ENCODE measurements at places on chromosomes 7 and 10.
A peak's percentile ranks its signal among the peaks of the same experiment; 100 is the strongest.

- no peak for DNase-seq
Measured at GRCh38 chr7:149171892-149172533, 23.3 kb upstream of the ZNF282 start.

DNA sequence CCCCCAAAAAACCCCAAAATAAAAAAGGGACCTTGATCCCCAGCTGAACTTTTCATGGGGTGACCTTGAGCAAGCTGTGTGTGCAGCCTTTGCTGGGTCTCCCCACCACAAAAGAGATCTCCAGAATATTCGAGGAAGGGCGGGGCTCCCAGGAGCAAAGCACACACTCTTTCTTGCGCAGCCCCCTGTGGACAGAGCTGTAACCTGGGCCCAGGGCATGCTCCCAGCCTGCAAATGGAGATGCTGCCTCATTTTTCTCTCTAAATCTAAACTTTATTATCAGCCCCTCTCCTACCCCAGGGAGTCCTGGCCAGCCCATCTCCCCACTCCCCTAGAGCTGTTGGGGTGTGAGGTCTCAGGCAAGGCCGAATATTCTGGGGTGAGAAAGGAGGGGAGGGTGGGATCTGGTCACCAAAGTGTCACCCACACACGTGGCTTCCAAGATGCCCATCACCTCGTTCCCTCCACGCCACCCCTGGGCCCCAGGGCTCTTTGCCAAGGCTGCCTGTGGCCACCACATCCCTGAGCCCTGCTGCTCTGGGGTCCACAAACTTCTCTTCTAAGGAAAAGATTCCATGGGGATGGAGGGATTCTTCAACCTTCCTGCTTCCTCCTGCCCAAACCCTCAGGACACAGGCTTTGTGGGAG, 1.7 kb upstream of the CALML3 start:
- DNase-seq: no peak

DNA sequence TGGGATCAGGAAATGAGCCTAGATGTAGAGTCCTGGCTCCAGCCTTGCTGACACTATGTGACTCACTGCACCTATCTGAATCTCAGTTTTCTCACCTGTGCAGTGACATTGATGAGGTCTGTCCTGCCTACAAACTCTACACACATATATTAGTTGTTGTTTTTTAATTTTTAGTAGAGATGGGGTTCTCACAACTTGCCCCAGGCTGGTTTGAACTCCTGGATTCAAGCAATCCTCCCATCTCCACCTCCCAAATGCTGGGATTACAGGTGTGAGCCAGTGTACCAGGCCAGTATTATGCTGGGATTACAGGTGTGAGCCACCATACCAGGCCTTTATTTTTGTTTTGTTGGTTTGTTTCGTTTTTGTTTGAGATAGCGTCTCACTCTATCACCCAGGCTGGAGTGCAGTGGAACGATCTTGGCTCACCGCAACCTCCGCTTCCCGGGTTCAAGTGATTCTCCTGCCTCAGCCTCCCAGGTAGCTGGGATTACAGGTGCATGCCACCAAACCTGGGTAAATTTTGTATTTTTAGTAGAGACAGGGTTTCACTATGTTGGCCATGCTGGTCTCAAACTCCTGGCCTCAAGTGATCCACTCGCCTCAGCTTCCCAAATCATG, 11.8 kb upstream of the DDIT4 start:
- DNase-seq: no peak

GRCh38 chr10:123538401-123539320, 127.5 kb upstream of the GPR26 start:
- no peak for DNase-seq

- DNase-seq: no peak
Measured at GRCh38 chr10:74194999-74195398, 44.0 kb downstream of the ADK start.

DNA sequence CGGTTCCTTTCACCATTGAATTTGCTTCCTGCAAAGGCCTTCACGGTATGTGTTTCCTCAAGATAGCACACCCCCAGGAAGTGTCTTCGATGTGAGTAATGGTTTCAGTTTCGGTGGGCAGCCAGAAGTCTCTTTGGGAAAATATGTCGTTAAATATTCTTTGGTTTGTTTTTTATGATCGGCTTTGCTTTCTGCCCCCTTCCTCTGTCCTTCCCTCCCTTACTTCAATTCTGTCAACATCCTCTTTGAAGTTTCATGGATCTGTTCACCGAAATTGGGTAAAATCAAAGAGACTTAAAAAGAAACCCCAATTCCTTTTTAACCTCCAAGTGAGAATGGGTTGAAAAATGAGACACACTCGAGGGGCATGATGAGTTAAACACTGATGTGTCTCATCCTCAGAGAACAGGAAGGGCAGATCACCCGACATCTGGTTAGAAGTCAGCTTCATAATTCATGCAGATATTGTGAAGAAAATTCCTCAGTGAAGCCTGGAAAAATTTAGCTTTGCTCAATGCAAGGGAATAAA, 170.8 kb upstream of the HABP2 start:
- peak; percentile 86 for DNase-seq

- no peak for DNase-seq
Measured at GRCh38 chr7:33905389-33906032, at the start of gene BMPER. Gene BMPER (plus strand): TSS chr7:33905539. CDS start chr7:33905614, 75 bp downstream.

GRCh38 chr10:98144985-98145384, 10.5 kb downstream of the R3HCC1L start:
- DNase-seq: no peak

GRCh38 chr10:6465437-6465836, 114.6 kb downstream of the PRKCQ start:
- no peak for DNase-seq

- no peak for DNase-seq
Measured at GRCh38 chr7:83866582-83866981, 217.6 kb upstream of the SEMA3E start.

GRCh38 chr10:124643330-124644009, 100.7 kb downstream of the FAM53B start:
- DNase-seq: no peak

DNA sequence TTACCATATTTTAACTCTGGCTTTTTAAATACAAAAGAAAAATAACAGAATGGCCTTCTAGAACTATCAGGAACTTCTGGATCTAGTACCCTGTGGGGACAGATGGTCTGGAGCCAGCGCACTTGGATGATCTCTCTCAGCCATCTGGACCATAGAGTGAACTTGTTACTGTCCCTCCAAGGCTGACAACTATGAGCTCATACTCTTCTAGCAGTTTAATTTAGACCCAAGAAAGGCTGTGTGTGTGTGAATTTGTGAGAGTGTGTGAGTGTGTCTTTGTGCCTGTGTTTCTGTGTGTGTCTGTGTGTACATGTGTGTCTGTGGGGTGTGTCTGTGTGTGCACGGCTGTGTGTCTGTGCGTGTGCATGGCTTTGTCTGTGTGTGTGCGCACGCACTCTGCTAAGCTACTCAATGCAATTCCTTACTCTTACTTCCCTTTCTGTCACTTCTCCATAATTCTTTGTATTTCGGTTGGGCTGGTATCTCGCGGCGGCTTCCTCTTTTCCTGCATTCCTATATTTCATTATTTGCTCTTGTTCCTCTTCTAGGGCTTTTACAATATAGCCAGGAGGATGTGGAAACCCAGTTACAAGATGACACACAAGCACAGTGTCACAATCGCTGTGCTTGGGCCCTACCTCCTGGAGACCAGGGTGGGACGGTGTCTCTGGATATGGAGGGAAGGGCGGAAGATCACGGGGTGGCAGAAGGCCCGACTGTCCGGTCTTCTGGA, 51.9 kb downstream of the IKZF1 start:
- peak; percentile 100 for DNase-seq

- DNase-seq: no peak
Measured at GRCh38 chr10:78357141-78358063, 323.7 kb downstream of the RPS24 start.

DNA sequence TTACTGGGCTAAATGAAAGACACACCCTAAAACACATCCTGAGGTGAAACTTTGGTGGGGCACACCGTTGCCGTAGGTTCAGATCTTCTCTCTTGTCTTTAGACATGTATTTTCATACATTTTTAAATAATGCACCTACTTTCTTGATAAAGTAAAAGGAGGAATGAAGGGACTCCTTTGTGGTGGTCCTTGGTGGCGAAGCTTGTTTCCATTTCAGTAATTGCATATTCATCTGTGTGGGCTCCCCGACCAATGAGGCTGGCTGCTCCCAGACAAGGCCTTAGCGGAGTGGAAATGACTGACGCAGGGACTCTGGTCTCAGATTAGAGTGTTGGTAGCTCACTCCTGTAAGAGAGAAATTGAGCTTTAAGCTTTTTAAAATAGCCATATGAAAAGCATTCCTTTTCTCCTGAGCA, 815 bp downstream of the CCSER2 start:
- DNase-seq: peak; percentile 29

DNA sequence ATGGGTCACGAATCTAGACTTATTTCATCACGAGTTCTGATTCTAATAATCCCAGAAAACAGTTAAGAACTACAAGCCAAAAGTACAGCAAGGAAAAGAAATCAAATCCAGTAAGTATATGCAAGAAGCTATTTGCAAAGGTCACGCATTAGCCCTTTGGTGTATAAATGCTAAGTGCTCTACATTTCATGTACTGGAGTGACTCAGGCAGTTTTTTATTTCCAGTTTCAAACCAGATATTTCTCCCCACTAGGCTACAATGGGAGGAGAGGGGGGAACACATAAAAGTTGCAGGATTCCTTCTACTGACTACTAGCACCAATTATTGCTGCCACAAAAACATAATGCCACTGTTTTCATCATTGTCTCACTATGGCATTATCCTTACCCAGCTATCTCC, 148.0 kb downstream of the NRCAM start:
- no peak for DNase-seq

DNA sequence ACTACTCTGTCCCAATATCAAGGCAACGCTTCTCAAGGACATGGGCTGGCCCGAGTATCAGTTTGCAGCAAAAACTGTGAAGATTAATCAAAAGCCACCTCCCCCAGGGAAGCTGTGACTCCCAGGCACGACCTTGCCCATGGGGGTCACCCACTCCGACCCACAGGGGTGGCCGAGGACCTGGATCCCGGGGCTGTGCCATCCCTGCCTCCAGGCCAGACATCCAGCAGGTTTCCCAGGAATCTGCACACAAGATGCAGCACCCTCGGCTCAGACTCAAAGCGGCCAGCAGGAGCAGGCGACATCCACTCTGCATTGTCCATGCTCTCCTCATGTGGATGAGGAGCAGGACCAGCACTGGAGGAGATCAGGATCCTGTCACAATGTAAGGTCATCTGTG, 39.8 kb downstream of the PTPRN2 start:
- DNase-seq: no peak

- no peak for DNase-seq
Measured at GRCh38 chr10:124010024-124010423, 83.4 kb downstream of the CHST15 start.

DNA sequence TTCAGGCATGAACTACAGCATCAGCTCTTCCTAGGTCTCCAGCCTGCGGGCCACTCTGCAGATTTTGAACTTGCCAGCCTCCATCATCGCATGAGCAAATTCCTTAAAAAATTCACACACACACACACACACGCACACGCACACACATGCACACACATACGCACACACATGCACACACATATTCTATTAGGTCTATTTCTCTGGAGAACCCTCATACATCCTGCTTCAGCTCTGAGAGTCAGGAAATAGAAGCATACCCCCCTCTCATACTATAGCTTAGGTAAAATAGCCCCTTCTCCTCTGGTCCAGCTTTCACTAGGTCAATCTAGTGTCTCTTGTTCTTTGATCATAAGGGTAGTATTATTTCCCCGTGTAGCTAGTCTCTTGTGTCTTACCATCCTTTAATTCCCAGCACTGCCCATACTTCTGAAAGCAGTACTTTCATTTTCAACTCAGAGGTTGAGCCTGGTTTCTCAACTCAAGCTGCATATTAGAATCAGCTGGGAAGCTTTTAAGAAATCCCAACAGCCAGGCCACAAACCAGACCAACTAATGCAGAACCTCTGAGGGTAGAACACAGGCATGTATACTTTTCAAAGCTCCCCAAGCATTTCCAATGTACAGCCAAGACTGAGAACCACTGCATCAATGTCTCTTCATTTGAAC, 30.9 kb upstream of the ITGB8 start:
- no peak for DNase-seq

DNA sequence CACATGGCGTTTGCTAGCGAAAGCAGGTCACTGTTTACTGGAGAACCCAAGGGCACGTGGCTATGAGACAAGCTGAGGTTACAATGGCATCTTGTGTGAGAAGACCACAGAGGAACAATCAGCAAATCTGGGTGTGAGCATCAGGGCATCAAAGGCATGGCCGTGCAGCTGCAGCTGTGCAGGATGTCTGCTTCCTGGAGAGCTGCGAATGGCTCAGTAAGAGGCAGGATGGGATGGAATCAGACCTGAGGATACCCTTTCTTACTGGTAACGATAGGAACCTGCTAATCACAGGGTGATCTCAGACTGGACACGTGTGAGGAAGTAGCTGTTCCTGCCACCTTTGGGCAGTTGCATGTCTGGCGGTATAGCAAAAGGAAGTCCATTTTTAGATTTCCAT, 119.5 kb downstream of the RNF216 start:
- DNase-seq: peak; percentile 42

DNA sequence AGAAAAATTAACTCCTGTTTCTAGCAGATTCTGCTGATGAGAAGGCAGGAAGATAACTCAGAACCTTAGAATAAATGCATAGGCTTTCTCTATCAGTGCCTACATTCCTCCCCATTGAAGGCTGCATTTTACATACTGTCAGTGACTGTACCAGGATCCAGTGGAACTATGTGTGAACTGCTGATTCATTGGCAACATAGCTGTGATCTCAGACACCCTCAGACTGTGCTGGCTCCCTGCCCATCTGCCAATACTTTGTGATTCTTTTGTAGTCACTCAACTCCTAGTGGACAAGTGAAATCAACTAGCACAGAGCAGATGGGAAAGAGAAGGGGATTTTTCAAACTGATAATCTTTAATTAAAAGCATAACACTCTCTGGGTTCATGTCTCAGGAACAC, 375.8 kb downstream of the MDFIC start:
- DNase-seq: no peak

GRCh38 chr10:18400906-18401245, 250.5 kb downstream of the NSUN6 start:
- DNase-seq: no peak

GRCh38 chr7:99008181-99008631, 129.9 kb downstream of the TRRAP start:
- DNase-seq: no peak

DNA sequence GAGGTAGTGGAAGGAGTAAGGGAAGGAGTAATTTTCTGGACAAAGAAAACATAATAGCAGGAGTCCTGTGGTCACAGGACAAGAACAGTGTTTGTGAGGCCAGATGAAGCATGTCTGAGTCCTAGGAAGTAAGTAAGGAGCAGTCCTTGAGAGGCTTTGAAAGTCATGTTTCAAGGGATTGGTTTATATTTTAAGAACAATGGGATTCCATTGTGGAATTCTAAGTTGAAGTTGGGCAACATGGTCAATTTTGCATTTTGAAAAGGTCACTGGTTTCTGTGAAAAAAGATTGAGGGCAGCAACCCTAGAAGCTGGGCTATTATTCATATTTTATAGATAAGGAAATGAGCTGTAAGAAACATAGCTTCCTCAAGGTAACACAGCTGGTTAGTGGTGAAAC, 10.8 kb upstream of the SLC25A28 start:
- DNase-seq: no peak

GRCh38 chr10:88312855-88313254, 270.3 kb downstream of the RNLS start:
- no peak for DNase-seq

Data from Kasumi-1 (cell line).